Stomach (tissue), 19 donors: ENCODE measurements at places on chromosomes 5 and 9. TPM values are rescaled to one million over a fixed set of nuclear protein-coding genes. Genes with fewer than 3 reads are reported as not detected.

DNA sequence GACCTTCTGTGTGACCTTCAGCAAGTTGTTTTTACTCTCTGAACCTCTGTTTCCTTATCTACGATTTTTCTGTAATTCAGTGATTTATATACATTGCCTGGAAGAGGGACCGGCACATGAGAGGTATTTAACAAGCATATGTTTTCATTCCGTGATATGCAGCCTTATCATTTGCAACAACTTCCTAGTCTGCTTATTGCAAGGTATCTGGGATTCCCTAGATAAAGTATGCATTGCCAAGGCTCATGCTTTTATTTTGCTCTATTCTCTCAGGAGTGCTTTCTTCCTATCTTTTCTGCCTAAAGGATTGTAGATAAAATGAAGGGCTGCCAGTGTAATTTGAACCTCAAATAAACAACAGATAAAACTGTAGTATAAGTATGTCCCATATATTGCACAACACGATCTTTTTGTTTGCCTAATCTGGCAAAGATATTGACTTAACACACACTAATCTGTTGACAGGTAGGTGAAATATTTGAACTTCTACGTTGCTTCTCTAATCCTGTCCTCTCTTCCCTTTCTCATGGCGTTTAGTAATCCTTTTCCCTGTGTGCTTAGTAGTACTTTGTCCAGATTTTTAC, 377.2 kb upstream of the TNC start:
- DNase-seq = peak; percentile 27
- H3K4me1 ChIP-seq = peaks cover 11% of the 10 kb centered on the region
- no peaks in the 10 kb centered on the region for H3K27me3 ChIP-seq
- no peaks in the 10 kb centered on the region for H3K36me3 ChIP-seq
- H3K4me3 ChIP-seq = no peak overlapping the region

DNA sequence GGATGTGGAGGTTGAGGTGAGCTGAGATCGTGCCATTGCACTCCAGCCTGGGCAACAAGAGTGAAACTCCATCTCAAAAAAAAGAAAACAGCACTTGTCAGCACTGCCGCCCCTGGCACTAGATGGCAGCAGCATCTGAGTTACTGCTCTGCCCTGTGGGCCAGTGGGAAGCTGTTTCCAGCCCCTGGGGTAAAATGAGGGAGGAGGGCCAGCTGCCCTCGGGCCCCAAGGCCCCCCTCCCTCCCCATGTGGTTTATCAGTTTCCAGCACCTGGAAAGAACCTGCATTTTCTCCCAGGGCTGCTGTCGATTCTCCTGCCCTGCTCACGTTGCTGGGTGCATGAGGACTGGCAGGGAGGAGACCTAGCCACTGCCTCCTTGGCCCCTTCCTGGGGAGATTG, 13.2 kb upstream of the CEL start:
- H3K4me3 ChIP-seq = no peak overlapping the region
- H3K27ac ChIP-seq = no peak overlapping the region
- peaks cover 16% of the 10 kb centered on the region for H3K4me1 ChIP-seq
- H3K27me3 ChIP-seq = no peaks in the 10 kb centered on the region
- peaks cover 100% of the 10 kb centered on the region for H3K36me3 ChIP-seq

The FAM120A gene
- total RNA-seq = 123 TPM

DNA sequence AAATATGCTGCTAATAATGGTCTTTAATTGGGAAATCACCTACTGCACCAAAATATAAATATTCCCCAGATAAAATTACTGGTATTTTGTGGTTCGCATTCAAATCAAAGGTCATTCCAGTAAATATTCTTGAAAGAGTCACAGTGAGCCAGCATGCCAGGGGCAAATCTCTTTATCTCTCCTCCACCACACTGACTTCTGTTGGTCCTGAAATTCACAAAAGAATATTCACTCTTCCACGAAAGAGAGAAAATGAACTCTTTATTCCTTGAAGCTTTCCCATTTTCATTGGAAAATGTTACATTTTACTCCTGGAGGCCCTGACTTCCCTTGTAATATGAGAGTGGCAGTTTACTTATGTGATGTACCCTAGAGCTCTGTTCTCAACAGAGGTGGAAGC, 39.7 kb downstream of the ZNF366 start:
- H3K4me3 ChIP-seq = no peak overlapping the region
- no peaks in the 10 kb centered on the region for H3K27me3 ChIP-seq
- DNase-seq = no peak
- no peaks in the 10 kb centered on the region for H3K36me3 ChIP-seq
- H3K27ac ChIP-seq = no peak overlapping the region

GRCh38 chr9:100064872-100065581, 33.8 kb downstream of the ERP44 start:
- DNase-seq = no peak
- H3K4me3 ChIP-seq = no peak overlapping the region
- no peak overlapping the region for H3K27ac ChIP-seq

- H3K27ac ChIP-seq = no peak overlapping the region
- DNase-seq = no peak
Measured at GRCh38 chr5:22341406-22341805, 511.7 kb downstream of the CDH12 start.

DNA sequence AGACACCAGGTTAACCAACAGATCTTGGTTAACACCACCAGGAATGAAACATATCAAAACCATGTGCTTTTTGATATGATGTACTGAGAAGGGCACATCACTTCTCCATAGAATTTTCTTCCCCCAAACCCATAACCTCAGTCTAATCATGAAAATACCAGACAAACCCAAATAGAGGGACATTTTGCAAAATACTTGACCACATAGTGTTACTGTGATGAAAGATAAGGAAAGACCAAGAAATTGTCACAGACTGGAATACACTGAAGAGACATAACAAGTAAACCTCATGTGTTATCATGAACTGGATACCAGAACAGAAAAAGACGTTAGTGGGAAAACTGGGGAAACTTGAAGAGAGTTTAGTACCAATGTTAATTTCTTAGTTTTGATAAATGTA, 74.9 kb upstream of the VCAN start:
- H3K36me3 ChIP-seq = no peaks in the 10 kb centered on the region
- no peak overlapping the region for H3K27ac ChIP-seq
- no peak for DNase-seq
- H3K4me1 ChIP-seq = no peaks in the 10 kb centered on the region
- no peak overlapping the region for H3K4me3 ChIP-seq

- no peaks in the 10 kb centered on the region for H3K36me3 ChIP-seq
- peaks cover 36% of the 10 kb centered on the region for H3K4me1 ChIP-seq
- DNase-seq = peak; percentile 55
- no peak overlapping the region for H3K27ac ChIP-seq
- H3K27me3 ChIP-seq = no peaks in the 10 kb centered on the region
Measured at GRCh38 chr5:59099270-59099994, 516.6 kb downstream of the RAB3C start.

GRCh38 chr5:126778675-126779403, 1.9 kb downstream of the LMNB1 start:
- peaks cover 40% of the 10 kb centered on the region for H3K4me1 ChIP-seq
- H3K4me3 ChIP-seq = peak overlapping the region; percentile 76
- no peaks in the 10 kb centered on the region for H3K36me3 ChIP-seq
- no peaks in the 10 kb centered on the region for H3K27me3 ChIP-seq
- DNase-seq = no peak

The NOXA1 gene
- 8.3 TPM for total RNA-seq

DNA sequence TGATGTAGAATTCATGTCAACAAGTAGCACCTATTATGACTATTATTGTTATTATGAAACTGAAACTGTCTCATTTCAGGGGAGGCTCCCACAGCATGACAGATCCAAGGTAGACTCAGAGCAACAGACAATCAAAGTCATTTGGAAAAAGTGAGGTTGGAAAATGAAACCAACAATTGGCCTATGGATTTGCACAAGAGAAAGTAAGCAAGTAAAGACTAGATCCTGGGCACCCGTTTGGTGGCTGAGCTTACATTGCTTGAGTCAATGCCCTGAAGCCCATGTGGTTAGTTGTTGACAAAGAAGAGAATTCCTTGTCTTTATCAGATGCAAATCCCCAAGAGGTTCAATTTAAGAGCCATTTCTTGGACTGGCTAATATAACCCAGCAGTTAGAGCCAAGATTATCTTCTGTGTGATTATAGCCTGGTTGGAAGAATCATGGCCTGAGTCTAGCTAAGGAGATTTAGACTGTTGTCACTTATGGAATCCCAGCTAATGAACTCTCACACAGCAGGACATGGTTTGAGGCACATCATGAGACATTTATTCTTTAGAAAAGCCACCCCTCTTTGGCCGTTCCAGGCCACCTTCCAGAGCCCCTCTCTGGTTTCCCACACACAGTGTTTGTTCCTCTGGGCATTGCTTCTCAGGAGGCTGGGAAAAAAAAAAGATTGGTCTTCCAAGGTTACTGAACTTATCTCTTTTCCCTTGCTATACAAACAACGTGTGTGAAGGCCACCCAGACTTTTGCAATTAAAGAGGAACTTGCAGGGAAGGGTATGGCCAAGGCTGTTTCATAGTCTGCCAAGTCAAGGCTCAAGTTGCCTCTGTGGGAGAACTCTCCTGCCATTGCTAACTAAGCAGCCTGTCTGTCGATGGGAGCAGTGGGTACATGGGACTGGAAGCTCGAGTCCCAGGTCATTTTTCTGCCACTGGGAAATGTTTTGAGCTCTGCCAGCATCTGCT, 399.5 kb downstream of the ENC1 start:
- DNase-seq = no peak
- H3K27ac ChIP-seq = no peak overlapping the region
- no peaks in the 10 kb centered on the region for H3K27me3 ChIP-seq
- no peaks in the 10 kb centered on the region for H3K36me3 ChIP-seq
- no peaks in the 10 kb centered on the region for H3K4me1 ChIP-seq

The KIF12 gene
- total RNA-seq = 3.9 TPM

GRCh38 chr5:160434022-160434531, 12.4 kb downstream of the PTTG1 start:
- H3K36me3 ChIP-seq = no peaks in the 10 kb centered on the region
- H3K27me3 ChIP-seq = no peaks in the 10 kb centered on the region
- no peak for DNase-seq
- no peak overlapping the region for H3K27ac ChIP-seq
- H3K4me1 ChIP-seq = peaks cover 15% of the 10 kb centered on the region

DNA sequence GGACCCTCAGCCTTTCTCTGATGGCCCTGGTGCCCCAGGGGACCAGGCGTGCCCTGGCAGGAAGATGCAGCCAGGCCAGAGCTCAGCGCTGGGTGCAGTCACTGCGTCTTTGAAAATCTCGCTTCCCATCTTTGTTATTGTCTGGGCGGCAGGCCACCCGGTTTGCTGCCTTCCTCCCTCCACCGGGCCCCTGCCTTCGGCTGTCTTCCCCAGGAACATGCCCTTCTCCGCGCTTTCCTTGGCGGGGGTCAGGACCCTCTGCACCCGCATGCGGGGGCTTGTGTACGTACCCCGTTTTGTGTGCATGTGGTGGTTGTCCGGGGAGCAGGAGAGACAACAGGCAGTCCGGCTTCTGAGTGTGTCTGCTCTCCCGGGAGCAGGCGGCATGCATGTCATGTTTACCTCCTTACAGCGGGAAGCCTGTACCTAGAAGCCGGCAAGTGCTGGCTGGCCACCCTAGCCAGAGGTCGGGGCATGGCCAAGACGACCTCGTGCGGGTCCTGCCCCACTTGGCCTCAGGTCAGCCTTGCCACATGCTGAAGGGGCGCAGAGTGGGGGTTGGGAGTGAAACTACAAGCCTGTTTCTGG, 49.5 kb downstream of the DAB2IP start:
- peak overlapping the region; percentile 83 for H3K27ac ChIP-seq
- H3K4me1 ChIP-seq = peaks cover 38% of the 10 kb centered on the region
- H3K4me3 ChIP-seq = peak overlapping the region; percentile 17
- H3K36me3 ChIP-seq = no peaks in the 10 kb centered on the region
- peaks cover 5% of the 10 kb centered on the region for H3K27me3 ChIP-seq

DNA sequence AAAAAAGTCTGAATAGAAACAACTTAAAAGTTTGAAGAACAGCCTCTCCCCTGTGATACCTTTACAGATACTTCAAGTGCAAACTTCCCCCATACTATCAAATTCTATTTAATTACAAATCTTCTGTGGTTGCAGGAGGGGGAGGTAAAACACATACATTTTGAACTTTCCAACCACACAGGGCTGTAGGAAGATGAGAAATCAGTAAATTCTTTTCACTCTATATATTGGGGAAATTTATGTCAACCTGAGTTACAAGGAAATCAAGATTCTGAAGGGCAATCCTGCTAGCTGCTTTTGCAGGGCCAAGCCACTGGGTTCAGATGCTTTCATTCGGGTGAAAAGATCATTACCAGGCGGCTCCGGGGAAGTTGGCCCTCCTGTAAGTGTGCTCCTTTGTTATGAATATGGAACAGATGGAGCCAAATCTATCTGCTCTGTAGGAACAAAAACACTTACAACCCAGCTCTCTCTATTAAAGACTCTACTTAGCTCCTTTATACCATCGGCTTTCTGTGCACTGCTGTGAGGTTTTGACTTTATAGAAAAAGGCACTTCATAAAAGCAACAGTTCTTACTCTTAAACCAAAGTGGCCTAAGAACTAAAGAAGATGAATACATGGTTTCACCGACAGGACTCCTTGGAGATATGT, 269.1 kb downstream of the EFNA5 start:
- no peaks in the 10 kb centered on the region for H3K27me3 ChIP-seq
- no peak for DNase-seq
- H3K36me3 ChIP-seq = no peaks in the 10 kb centered on the region
- no peak overlapping the region for H3K27ac ChIP-seq
- no peak overlapping the region for H3K4me3 ChIP-seq

DNA sequence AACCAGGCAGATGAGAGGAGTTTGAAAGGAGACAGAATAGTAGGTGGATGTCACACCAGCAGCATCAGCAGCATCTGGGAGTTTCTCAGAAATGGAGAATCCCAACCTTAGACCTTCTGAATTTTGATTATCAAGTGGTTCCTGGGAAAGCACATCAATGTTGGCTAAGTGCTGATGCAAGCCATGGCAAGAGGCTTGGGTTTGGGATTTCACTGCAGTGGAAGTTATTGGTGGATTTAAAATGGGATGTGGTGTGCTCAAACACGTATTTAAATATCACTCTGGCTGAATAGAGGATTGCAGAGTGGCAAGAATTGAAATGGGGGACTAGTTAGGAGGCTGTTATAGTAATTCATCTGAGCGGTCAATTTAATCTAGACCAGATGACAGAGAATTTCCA, 387.8 kb upstream of the WWC1 start:
- H3K4me1 ChIP-seq = no peaks in the 10 kb centered on the region
- no peaks in the 10 kb centered on the region for H3K36me3 ChIP-seq
- no peaks in the 10 kb centered on the region for H3K27me3 ChIP-seq
- H3K27ac ChIP-seq = no peak overlapping the region
